ENCODE measurements at places on chromosomes 4 and X.

DNA sequence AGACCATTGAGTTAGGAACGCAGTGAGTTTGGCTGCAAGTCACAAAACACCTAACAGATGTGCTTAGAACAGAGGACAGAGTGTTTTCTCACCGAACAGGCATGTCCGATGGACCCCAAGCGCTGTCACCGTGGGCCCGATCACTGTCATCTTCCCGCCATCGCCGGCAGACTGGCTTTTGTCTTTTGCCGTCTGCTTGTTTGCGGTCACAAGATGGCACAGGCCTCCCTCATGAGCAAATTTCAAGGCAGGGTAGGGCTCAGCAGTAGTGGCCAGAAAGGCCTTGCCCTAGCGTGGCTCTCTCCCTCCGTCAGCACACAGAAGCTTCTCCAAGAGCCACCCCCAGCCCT lies 21.4 kb upstream of the MRFAP1 start:
- DNase-seq: no peak

DNA sequence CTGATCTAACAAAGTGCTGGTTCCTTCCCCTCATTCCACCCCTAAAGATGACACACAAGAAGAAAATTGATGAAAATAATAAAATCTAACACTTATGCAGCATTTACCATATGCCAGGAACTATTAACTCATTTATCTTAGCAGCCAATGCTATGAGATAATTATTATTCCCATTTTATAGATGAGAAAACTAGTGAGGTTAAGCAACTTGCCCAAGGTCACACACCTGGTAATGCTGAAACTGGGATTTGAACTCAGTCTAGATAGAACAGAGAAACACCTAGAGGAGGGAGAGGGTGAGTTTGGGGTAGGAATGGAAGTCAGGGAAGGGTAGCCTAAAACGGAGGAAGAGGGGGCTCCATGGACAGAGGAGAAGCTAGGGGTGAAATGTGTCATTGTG lies 18.6 kb downstream of the RBMX start:
- DNase-seq: no peak

- DNase-seq: no peak
Measured at GRCh38 chr4:184448821-184449220, 25.5 kb downstream of the IRF2 start.

- DNase-seq: no peak
Measured at GRCh38 chrX:46436744-46437143, 108.5 kb downstream of the ZNF674 start.

- no peak for DNase-seq
Measured at GRCh38 chrX:68506649-68507048, 7.8 kb downstream of the YIPF6 start.
